ENCODE measurements at places on chromosomes 4 and X. TPM values are rescaled to one million over a fixed set of nuclear protein-coding genes. Genes with fewer than 3 reads are reported as not detected.

- no peak for ATAC-seq
Observed at GRCh38 chr4:159018062-159018629, 84.7 kb upstream of the RAPGEF2 start.

DNA sequence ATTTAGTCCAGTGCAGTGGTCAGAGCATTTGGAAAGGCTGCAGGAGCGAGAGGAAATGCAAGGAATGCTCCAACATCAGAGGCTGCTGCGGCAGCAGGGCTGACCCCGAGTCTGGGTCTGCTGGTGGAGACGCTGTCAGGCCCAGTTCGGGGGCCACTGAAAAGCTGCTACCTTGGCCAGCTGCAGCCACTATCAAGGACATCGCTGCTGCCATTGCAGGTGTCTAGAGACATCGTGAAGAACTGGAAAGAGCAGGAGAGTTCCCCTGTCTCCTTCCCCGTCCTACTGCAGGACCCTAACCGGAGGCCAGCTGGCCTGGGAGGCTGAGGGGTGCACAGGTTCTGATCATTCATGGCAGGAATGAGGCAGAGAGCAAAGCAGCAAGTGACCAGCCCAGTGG lies 29.5 kb upstream of the GPR78 start:
- no peak for ATAC-seq

- ATAC-seq = no peak
Observed at GRCh38 chr4:30757357-30757756, 37.2 kb downstream of the PCDH7 start.

GRCh38 chr4:184993247-184993646 lies 25.0 kb upstream of the HELT start:
- ATAC-seq = no peak

GRCh38 chrX:113391875-113392274 lies 551.2 kb upstream of the AMOT start:
- no peak for ATAC-seq

DNA sequence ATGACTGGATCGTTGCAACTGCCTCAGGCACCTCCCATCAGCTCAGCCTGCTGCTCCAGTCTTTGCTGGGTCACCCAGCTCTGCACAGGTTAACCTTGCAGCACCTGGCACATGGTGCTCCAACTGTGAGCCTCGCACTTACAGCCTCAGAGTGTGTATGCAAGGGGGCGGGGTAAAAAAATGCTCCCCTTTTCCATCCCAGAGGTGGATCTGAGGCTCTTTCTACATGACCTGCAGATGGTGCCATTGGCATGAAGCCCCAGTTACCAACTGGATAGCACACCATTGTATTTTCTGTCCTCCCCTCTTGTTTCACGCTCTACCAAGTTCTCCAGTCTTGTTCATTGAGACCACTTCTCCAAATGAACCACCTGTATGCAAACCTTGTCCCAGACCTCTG lies 46.2 kb upstream of the TRPC3 start:
- no peak for ATAC-seq

Gene UGT8
- 7.8 TPM for total RNA-seq

Gene DNAAF6
- not detected for total RNA-seq

Measured in motor neuron (in vitro differentiated cells).